ENCODE measurements at places on chromosomes 3 and 15.

GRCh38 chr15:53976844-53977392, 1.3 kb upstream of the UNC13C start:
- no peak for DNase-seq

- no peak for DNase-seq
Measured at GRCh38 chr3:149596134-149596770, 61.6 kb downstream of the WWTR1 start.

GRCh38 chr3:194964809-194965208, 279.1 kb downstream of the FAM43A start:
- no peak for DNase-seq

DNA sequence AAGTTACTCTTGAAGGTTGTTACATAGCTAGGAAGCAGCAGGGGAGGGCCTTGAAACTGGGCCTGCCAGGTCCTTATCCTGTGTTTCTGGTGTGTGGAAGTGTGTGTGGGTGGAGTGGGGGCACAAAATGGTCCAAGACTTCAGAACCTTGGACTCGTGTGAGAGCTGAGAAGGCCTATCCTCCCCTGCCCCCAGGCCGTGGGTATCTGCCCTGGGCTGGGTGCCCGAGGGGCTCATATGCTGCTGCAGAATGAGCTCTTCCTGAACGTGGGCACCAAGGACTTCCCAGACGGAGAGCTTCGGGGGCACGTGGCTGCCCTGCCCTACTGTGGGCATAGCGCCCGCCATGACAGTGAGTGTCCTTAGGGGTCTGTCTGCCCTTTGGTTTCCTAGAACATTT, 4.5 kb downstream of the CHRD start:
- DNase-seq: no peak

- no peak for DNase-seq
Measured at GRCh38 chr3:66778777-66779176, 219.3 kb upstream of the KBTBD8 start.

GRCh38 chr3:122514123-122515019, at the start of gene KPNA1:
TSS of gene KPNA1 (minus strand) at chr3:122514939. CDS start at chr3:122496565, 18,374 bp downstream.
- peak; percentile 78 for DNase-seq

GRCh38 chr3:15527031-15527459, 5.5 kb upstream of the COLQ start:
- no peak for DNase-seq
